ENCODE measurements at places on chromosomes 4 and X.

DNA sequence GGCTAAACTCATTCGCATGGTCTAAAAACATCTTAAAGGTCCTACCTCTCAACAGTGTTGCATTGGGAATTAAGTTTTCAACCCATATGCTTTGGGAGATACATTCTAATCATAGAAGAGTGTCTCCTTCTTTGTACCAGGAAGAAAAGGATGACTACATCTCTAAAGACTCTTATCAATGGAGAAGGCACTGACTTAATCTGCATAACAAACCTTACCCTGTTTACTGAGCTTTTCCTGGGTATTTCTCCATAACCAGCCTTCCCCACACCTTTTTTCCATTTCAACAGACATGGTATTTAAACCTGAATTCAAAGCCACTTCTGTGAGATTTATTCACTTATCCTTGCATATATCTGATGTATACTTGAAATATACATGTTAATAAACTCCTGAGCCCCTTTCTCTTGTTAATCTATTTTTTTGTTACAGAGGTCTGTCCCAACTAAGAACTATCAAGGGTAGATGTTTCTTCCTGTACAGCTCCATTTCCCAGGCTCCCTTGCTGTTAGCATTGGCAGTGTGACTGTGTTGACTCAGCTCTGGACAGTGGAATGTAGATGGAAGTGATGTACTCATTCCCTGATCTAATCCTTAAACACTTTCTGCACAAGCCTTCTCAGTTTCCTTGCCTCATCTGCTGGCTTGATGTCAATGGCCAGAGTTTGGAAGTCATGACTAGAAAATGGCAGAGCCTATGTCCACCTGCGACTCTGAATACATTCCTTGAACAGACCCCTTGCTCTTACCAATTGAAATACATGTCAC, 148.9 kb upstream of the CPEB2 start:
- no peak for DNase-seq

DNA sequence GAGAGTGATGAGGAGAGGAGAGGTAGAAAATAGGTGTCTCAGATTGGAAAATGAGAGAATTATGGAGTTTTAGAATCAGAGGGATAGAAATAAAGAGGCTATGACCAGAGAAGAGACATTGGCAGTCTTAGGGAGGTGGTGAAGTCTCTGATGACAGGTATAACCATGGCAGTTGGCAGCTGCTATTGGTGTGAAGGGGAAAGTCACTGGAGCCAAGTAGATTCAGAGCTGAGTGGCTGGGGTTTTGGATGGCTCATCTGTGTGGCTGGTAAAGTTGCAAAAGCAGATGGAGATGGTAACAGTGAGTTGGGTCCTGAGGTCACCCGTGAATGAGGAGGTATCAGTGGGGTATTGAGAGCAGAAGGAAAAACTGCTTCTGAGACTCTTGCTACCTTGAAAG, 46.5 kb downstream of the ANAPC4 start:
- no peak for DNase-seq

GRCh38 chrX:101658661-101659491, 774 bp downstream of the ARMCX2 start:
- DNase-seq: peak; percentile 1

GRCh38 chr4:76896048-76896447, 1.9 kb downstream of the SOWAHB start:
- no peak for DNase-seq

GRCh38 chrX:151536571-151536970, 26.9 kb upstream of the PASD1 start:
- no peak for DNase-seq

- DNase-seq: no peak
Observed at GRCh38 chr4:67754288-67754687, at the start of gene GNRHR. GNRHR (minus strand) TSS chr4:67754388; CDS start chr4:67754335, 53 bp downstream.

DNA sequence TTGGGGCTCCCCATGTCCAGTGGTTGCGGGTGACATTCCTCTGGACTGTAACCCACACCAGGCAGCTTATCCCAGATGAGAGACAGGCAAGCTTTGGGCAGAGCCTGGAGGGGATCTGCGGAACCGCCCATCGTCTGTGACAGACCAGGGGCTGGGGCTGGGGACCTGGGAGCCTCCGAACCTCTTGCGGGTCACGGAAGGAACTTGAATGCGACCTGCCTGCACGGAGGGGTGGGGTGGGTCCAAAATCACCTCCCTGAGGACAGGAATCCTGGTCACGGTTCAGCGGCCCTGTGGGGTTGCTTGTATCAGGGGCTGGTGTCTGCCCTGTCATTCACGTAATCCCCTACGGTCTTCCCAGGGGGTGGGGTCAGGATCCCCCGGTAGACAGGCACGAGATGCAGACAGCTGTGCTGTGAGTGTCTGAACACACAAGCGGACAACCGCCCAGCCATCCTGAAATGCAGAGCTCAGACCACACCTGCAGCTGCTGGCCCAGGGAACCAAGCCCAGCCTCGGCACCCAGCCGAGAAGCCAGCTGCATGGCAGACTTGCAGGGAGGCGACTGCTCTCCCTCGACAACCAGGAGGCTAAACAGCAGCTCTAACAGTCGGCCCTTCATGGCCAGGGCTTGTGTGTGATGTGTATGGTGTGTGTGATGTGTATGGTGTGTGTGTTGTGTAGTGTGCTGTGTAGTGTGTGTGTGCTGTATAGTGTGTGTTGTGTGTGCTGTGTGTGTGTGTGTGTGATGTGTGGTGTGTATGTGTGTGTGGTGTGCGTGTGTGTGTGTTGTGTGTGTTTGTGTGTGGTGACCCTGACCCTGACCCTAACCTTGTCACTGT, 105.9 kb upstream of the ADRA2C start:
- no peak for DNase-seq

GRCh38 chrX:50691820-50692219, 122.2 kb downstream of the SHROOM4 start:
- DNase-seq: no peak

Data from cerebellar nuclear complex (tissue), 1 donor.